NCI-H1048 (cell line): ENCODE measurements at places on chromosomes 6 and 20.

GRCh38 chr20:38631155-38632022 is 29.8 kb downstream of the ARHGAP40 start:
- DNase-seq: no peak

- DNase-seq: no peak
Observed at GRCh38 chr6:43965628-43966373, 161.5 kb downstream of the MRPL14 start.

DNA sequence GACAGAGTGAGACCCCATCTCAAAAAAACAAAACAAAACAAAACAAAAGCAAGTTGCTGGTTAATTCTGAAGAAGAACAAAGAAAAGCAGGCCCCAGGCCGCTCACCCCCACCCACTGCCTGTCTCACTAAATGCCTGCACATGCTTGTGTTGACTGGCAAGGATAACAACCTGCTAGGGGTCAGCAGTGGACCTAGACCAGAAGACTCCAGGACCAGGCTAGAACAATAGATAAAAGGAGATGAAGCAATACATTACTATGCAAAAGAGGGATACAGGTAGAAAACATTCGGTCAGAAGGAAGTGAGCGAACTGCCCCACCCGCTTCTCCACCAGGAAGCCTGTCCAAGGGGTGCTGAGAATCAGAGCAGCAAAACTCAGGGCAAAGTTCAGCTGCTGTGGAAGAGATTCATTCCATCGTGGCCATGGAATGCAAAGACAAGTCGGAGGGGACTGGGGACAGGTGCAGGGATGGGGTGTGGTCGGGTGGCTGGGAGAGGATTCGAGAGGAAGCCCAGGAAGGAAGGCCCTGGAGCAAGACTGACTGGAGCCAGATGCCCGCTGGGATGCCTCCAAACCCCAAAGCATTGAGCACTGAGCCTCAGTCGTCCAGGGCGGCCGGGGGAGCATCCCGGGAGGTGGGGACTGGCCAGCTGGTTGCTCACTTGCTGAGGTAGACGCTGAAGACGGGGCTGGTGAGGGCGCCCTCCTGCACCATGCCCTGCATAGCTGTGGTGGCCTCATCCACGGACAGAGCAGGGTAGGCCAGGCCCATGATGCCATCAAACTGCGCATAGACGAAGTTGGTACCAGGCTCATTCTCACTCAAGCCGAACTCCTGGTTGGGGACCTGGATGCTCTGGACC is 5.3 kb downstream of the PGC start:
- no peak for DNase-seq

DNA sequence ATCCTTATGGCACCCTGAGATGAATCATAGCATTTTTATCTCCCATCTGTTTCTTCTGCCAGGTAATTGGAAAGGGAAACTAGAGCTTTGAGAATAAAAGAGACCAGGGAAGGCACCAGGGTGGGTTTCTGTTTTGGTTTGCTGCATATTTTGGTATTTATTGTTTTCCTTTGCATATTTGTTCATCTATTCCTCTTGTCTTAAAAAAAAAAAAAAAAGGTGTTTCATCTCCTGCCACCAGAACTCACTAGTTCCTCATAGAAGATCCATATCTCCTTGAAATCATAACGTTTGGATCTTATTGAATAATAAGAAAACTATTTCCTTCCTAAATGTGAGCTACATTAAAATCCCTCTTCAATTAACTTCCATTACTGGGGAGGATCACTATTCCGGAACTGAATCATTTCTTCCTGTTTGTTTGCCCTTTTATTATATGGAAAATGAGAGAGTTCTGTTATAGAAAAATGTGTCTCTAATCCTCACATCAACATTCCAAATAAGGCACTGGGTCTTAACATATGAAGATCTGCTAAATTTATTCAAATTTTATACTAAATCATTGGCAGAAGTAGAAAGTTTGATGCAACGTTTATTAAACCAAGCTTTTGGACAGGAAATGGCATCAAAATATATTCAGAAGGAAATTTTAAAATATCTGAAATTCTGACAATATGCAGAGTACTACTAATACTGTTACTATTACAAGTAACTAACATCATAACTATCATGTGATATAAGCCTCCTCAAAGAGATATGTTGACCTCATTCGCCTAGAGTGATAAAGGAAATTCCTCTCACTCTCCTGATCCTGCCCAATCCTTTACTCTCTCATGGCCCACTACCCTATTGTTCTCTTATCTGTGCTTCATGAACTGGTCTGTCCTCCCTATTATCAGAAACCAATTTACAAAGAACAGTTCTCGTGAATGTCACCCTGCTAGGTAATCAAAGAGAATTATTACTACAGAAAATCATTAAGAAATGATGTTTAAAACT is 229.4 kb upstream of the RSPO3 start:
- DNase-seq: no peak

- no peak for DNase-seq
Observed at GRCh38 chr6:169099411-169100202, 154.0 kb downstream of the THBS2 start.
